ENCODE measurements at places on chromosomes 13 and 19.

- DNase-seq: no peak
Observed at GRCh38 chr13:74751739-74752138, 617.5 kb upstream of the KLF12 start.

- no peak for DNase-seq
Observed at GRCh38 chr13:66745307-66745706, 484.8 kb downstream of the PCDH9 start.

DNA sequence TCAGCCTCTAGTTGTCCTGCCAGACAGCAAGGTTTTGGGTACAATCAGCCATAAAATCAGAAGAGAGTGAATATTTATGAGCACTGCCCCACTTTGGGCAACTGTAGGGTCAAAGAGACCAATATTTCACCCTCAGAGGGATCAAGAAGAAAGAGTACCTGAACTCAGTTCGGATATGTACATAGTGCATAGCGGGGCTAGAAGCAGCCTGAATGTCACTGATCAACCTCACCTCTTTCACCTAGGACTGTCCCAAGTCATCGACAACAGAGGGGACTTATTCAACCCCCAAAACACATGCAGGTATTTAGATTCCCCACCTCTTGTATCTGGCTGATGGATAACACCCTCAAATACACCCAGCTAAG lies 446.9 kb downstream of the COG6 start:
- DNase-seq: no peak

DNA sequence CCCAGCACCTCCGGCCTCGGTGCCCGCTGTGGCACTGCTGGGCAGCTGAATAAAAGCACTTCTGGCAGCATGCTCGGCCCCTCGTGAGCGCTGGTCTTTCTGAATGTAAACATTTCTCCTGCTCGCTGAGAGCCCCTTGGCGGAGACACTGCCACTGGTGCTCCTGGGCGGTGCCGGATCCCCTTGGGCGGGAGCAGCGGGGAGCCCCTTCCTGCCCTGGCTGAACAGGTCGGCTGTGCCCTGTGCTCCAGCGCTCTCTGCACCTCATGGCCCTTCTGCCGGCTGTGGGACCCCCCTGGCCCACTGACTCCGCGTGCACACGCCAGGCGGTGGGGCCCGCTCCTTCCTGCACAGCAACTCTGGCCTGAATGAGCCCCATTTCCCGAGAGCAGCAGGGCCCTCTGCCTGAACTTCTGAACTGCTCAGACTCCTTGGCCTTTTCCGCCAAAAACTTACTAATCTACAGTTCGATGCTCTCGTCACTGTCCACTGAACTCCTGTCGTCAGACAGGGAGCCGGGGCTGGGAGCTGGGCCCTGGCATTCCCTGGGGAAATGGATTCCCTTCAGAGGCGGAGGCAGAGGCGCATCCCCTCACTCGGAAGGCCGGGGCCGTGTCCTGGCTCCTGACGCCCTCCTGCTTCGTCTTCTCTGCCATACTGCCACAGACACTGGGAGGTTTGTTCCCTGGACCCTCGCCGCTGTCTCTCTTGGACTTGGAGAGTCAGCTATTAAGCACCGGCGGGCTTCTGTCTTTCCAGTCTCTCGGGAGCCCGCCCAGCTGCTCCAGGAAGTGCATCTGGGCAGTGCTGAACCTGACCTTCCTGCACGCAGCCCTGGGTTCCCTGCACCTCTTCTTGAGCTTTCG lies 14.2 kb downstream of the RB1 start:
- no peak for DNase-seq

DNA sequence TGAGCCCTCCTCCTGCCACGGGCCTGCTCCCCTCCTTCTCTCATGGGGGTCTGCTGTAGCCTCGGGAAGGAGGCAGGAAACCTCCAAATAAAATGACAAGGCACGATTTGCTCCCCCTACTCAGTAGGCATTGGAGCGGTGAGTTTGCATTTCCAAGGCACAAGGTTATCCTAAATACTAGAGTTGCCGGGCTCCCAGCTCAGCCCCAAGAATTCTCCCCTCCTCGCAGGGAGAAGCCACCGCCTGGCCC lies 1.5 kb downstream of the CEBPA start:
- no peak for DNase-seq

All from AG09319 (cell line).